ENCODE measurements at places on chromosomes 1 and 21.

- DNase-seq, result no peak
Observed at GRCh38 chr21:46110499-46111192, 12.7 kb downstream of the COL6A2 start.

DNA sequence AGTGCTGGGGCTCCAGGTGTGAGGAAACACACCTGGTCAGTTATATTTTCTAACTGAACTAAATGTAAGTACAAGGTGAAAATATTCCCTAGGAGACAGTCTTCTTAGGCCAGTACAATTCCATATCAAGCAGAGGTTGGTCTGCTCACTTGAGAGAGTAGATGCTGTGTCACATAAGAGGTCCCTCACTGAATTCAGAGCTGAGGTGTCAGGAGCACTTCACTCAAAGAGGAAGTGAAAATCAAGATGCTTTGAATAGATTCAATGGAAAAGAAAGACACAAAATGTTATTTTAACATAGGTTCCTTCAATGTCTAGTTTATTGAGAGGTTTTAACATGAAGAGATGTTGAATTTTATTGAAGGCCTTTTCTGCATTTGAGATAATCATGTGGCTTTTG lies 4.3 kb upstream of the FCRL3 start:
- DNase-seq, result no peak

- no peak for DNase-seq
Observed at GRCh38 chr1:46595127-46595526, 8.9 kb downstream of the MKNK1 start.

- DNase-seq, result no peak
Observed at GRCh38 chr1:115196296-115196695, 107.0 kb upstream of the TSPAN2 start.

DNA sequence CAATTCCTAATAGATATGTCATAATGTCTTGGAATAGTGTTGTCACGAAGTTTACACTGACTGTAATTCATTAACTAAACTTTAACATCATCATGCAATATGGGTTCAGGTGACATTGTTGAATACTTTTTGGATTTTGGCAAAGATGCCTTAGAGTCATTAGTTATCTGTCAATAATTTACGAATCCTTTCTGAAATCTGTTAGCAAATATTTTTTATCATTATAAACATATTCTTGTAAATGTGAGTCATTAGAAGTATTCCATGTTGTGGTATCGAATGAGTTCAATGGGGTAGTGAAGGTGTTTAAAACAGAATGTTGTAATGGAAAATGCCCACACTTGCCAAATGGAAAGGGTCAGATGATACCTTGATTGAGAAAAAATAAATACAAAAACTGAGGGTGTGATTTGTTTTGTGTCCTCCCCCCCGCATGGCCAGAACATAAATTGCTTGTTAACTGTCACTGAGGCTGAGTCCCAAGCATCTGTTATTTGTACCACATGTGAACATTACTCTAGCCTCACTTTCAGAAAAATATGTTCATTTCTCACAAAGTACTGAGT lies 5.2 kb upstream of the NR5A2 start:
- DNase-seq, result no peak

DNA sequence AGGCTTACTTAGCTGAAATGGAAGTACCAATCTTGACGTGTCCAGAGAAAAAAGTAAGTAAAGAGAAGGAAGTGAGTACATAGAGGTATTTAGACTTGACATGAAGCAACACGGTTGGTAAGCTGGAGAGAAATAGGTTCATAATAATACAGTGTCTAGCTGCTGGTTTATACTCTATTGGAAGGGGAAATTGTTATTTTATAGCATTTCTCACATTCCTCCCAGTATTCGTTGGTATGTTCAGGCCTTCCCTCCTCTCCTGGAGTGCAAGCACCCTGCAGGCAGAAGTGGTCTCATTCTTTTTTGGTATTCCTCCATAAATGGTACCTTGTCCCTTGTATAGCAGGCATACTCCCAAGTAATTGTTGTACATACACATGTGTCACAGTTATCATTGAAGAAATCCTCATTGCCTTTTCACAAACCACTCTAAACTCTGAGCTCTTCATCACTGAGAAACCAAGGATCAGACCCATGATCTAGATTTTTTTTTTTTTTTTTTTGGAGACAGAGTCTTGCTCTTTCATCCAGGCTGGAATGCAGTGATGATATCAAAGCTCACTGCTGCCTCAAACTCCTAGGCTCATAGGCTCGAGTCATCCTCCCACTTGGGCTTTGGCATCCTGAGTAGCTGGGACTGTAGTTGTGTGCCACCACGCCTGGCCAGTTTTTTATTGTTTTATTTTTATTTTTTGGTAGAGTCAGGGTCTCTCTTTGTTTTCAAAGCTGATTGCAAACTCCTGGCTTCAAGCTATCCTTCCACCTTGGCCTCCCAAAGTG lies 9.8 kb upstream of the IPO9 start:
- DNase-seq, result no peak

- no peak for DNase-seq
Observed at GRCh38 chr1:65020774-65021173, 54.4 kb upstream of the JAK1 start.

- DNase-seq, result no peak
Observed at GRCh38 chr1:110951161-110951560, 12.6 kb downstream of the LRIF1 start.

GRCh38 chr1:246801241-246802020 lies 77.2 kb downstream of the SCCPDH start:
- no peak for DNase-seq

DNA sequence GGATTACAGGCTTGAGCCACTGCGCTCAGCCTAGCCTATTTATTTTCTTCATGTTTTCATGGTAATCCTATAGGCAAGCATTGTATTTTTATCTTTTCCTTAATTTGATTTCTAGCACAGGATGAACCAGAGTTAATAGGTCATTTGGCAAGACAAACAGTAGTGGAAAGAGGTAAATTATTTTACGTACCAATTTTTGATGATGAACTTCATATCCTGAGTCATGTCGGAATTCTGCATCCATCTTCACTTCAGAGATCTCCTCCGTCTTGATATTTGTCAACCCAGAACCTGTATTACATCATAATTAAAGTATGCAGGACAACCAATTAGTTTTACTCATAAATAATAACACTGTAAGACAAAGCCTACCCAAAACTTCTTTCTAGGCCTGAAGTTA lies 162.6 kb downstream of the GABPA start:
- DNase-seq, result no peak

- no peak for DNase-seq
Observed at GRCh38 chr21:16634515-16634914, 878.3 kb upstream of the CXADR start.

GRCh38 chr21:17989780-17990179 lies 170.6 kb upstream of the C21orf91 start:
- no peak for DNase-seq

GRCh38 chr1:2446394-2446793 lies 29.7 kb upstream of the PLCH2 start:
- DNase-seq, result no peak

DNA sequence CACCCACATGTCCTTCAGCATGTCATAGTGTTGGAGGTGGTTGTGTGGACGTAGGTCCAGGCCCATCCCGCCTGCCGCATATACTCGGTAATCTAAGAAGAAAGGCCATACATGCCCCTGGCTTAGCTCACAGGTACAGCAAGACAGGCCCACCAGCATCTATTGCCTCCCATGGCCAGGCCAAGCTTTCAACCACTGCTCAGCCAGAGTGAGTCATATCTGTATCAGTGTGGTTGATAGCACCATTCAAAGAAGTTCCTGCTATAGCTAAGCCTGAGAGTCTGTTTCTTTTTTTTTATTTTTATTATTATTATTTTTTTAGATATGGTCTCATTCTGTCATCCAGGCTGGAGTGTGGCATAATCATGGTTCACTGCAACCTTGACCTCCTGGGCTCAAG lies 17.0 kb downstream of the KLHDC8A start:
- no peak for DNase-seq

- no peak for DNase-seq
Observed at GRCh38 chr1:48645883-48646282, 130.8 kb downstream of the BEND5 start.

- no peak for DNase-seq
Observed at GRCh38 chr21:33010931-33011330, 14.8 kb upstream of the OLIG2 start.

All from activated gamma-delta T cell treated with anti-CD3 and anti-CD28 coated beads, Interleukin-2, amount 50 U/mL, for 16 hours (primary cell).